NCI-H1417 treated with DMSO at 0.1 percent for 48 hours (cell line): ENCODE measurements at places on chromosomes 6 and 20.

GRCh38 chr6:77763124-77763523 is 110.3 kb downstream of the MEI4 start:
- DNase-seq, result no peak

DNA sequence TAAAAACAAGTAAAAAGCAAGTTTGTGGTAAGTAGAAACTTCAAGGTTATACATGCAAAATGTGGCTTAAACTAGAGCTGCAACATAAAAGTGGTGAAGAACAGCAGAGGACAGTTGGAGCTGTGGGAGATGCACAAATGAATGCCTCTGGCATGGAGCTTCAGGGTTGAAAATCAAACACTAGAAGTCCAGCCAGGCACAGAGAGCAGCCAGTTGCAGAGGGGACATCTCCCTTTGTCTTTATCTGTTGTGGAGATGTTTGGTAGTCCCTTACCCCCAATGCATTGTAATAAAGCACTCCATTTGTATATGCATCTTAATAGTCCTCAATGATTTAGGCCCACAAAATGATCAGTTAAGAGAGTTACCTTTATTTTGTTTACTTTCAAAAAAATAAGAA is 73.1 kb upstream of the C20orf144 start:
- no peak for DNase-seq

DNA sequence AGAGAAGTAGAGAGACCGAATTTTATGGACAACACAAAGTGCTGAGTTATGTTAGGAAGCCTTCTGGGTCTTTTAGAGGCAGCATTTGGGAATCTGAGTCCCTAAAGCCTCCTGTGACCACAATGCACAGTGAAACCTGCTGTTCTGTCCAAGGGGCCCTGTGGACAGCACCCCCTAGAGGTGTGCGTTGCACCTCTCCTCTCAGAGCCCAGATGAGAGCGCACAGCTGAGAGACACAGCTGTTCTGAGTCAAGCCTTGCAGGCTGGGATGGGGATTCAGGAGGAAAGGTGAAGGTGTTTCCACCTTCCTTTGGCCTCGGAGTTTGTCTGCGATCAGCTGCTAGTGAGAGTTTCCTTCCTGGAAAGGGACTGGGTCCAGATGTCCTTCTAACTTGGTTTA is 13.0 kb downstream of the PCK1 start:
- no peak for DNase-seq

DNA sequence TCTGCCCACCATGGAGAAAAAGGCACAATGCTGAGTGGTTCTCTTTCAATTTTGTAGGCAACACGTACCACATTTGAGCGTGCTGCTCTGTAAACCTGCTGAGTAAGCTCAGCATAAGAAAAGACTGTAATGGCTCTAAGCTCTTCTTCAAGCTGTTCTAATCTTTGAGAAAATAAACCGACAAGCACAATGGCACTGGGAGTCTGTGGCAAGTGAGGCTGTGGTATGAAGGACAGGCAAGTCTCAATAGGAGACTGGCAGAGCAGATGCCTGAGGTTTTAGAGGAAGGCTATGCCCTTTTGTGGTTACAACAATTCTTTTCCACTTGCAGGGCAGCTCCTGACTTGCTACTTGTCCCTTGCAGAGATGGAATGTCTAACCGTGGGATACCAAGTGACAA is 136.7 kb upstream of the EXOC2 start:
- DNase-seq, result no peak

GRCh38 chr6:11987386-11987785 is 24.7 kb upstream of the HIVEP1 start:
- no peak for DNase-seq

DNA sequence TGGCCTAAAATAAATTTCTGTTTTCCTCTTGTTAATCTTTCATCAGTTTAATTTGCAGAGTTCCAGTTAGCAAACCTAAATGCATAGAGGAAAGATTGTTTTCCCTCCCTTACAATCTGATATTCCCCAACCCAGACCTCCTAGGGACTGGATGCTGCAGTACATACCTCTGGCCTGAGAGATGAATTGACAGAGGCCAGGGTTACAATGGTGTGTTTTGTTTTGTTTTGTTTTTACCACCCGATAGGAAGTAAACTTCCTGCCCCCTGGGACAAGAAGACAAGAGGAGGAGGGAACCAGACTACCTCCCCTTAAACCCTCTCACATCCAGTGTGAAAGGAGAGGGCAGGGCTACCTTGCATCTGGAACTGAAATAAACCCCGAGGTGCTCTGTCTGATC is 319.0 kb downstream of the LRFN2 start:
- DNase-seq, result no peak

GRCh38 chr20:58639182-58640146 is 11.6 kb upstream of the STX16 start:
- no peak for DNase-seq

DNA sequence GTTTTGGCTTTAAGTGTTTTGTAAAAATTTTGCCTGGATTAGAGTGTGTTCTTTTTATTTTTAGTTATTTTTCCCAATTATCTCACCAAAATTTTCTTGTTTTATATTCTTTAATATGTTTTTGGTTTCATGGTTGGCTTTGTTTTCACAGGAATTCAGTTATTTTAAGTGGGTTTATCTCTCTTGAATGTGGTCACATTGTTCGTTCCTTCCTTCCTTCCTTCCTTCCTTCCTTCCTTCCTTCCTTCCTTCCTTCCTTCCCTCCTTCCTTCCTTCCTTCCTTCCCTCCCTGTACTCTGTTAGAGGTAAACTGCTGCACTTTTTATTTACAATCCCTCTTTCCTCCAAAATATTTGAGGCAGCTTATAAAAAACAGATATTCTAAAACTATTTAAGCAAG is 672.9 kb upstream of the CITED2 start:
- no peak for DNase-seq

- no peak for DNase-seq
Measured at GRCh38 chr6:42899871-42900270, 16.0 kb upstream of the PTCRA start.

DNA sequence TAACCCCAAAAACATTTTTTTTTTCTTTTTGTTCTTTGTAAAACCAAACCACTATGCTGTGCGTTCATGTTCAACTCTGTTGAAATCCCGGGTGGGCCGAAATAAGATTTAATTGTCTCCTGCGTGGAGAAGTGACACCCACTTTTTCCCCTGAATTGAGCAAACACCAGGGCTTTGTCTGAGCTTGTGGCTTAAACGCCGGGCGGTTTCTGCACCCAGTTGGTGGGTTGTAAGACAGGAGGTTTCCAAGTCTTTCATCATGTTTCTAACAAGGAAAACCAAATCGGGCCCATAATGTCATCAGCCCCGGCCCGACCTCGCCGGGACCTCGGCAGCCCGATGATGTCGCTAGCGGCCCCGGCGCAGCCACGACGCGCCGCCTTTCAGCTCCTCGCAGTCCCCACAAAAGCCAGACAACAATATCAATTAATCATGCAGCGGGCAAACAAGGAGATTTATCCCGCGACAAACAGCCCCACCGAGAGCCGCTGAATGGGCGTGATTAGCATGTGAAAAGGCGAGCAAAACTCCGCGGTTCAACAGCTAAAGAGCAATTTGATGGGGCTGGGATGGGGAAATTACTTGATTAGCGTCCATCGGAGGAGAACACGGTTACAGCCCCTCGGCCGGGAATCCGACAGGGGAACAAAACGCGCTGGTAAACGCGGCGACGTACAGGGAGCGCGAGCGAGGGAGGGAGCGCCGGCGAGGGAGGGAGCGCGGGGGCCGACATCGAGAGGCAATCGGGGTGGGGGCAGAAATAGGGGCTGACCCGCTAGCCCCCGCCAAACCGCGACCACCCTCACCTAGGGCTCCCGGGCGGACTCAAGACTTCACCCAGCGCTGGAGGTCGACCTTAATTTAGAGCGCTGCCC is 5.3 kb downstream of the LINC00237 start:
- peak; percentile 38 for DNase-seq

DNA sequence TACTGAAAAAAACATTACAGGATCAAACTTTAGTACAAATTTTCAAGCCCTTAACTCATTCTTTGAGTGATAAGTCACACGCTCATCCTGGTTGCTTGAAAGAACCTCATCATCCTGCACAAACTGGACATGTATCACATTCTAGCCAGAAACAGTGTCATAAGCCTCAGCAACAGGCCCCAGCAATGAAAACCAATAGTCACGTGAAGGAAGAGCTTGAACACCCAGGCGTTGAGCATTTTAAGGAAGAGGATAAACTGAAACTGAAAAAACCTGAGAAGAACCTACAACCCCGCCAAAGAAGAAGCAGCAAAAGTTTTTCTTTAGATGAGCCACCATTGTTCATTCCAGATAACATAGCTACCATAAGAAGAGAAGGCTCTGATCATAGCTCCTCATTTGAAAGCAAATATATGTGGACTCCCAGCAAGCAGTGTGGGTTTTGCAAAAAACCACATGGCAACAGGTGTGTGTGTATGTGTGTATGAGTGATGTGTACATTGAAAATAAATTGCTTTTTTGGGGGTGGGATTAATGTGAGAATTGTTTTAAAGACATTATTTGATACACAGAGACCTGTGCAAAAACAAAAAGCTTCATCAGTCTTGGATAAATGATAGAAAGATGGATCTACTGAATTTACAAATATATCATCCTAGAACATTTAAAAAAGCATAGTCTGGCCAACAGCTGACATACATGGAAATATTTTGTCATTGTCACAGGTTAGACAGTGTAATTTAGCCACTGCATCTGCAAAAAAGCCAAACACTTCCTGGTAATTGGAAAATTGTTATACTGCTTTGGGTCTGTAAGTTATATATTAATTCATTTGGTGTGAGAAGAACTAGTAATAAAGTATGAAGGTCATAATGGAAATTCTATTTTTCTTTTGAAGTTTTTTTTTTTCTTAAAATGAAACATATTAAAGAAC is 50.1 kb downstream of the PHF3 start:
- DNase-seq, result no peak

- no peak for DNase-seq
Measured at GRCh38 chr6:117448732-117449485, 23.2 kb upstream of the ROS1 start.

DNA sequence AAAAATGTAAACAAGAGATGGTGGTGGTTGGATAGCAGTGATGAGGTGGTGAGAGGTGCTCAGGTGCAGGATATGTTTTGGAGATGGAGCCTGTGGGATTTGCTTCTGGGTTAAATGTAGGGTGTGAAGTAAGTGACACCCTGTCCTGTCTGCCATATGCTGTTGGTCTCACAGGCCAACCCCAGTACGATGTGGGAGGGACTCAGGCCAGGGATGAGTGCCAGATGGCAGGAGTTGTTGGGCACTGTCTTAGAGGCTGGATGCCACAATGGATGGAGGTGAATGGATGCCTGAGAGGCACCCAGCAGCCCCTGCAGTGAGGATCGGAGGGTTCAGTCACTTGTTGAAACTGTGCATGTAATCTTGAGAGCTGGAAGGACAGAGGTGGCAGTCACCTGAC is 259.3 kb downstream of the NRN1 start:
- no peak for DNase-seq

GRCh38 chr20:5920581-5920980 is 29.8 kb downstream of the TRMT6 start:
- no peak for DNase-seq

DNA sequence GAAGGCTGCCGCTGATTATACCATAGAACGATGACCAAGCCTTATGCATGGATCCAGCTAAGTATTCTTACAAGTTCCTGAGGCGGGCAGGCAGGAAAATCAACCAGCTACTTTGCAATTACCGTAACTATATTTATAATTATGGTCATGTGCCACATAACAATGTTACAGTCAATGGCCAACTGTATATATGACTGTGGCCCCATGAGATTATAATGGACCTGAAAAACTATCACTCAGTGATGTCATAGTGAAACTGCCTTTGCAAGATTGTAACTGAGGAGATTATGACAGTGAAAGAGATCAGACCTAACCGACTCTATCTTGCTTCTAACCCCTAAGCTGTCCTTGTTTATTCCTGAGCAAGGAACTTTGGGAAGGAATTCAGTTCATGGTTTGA is 33.1 kb upstream of the FAM135A start:
- DNase-seq, result no peak

- no peak for DNase-seq
Measured at GRCh38 chr6:6815732-6816131, 227.2 kb downstream of the LY86 start.

DNA sequence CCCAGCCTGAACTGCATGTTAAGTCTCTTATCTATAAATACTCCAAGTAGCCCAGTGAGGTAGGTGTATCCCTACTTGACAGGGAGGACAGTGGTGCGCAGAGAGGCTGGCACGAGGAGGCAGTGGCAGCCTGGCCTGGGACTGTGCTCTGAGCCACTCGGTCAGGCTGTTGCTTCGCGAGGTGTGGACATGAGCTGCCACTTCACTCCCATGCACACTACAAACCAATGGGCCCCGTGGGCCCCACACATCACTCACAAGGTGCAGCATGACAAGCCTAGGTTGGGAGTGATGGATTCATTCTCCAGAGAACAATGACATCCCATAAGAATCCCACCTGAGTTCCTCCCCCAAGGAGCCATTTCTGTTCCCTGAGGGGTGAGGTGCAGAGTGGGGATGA is 54.9 kb downstream of the TMEM242 start:
- DNase-seq, result no peak

DNA sequence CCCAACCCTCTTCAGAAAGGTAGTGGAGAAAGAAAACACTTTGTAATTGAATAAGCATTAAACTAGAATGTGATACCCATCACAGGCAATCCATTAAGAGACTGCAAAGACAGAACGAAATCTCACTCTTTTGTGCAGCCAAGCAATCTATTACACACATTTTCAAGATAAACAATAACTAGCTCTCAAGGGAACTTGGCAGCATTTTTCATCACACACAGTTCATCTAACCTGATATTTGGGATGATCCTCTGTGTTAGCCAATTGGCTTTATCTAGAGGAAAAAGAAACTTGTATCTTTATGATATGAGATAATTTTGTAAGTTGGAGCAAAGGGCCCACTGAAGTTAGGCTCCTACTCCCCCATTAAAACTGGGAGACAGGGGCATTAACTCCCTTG is 1.5 kb upstream of the GZF1 start:
- no peak for DNase-seq

DNA sequence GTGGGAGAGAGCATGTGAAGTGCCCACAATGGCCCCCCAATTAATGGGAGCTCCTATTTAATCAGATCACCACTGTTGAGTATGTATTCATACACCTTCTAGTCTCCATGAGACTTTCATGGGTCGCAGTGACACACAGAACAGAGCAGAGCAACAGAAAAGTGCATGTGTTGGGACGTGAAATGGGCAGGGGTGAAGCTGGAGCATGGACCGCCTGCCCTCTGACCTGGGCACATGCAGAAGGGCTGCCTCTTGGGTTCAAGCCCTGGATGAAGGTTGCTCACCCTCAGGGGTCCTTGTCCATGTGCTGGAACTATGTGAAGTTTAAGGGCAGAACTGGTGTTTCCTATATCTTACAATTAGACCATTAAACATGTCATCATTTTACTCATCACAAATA is 106.0 kb upstream of the PHACTR3 start:
- no peak for DNase-seq

GRCh38 chr6:139623372-139623771 is 248.9 kb upstream of the CITED2 start:
- DNase-seq, result no peak
